AG04450 (cell line): ENCODE measurements at places on chromosomes 5 and 9. TPM values are rescaled to one million over a fixed set of nuclear protein-coding genes. Genes with fewer than 3 reads are reported as not detected.

DNA sequence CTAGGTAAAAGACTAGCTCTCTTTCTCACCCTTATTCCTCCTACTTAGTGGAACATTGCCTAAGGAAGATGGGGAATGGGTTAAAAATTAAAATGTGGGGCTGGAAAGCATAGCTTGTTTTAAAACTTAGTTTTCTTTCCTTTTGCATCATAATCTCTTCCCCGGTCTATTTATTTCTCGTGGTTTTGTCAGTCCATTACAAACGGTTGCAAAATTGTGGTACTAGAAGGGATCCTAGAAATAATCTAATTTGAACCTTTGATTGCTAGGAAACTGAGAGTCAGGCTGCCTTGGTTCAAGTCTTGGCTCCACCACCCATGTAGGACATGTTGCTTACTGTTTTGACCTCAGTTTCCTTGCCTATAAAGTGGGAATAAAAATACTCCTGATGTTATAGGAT lies 1.3 kb downstream of the IL31RA start:
- no peak for DNase-seq

The SPAAR gene
- polyA plus RNA-seq = 0.17 and 0.27 TPM in 2 replicates

DNA sequence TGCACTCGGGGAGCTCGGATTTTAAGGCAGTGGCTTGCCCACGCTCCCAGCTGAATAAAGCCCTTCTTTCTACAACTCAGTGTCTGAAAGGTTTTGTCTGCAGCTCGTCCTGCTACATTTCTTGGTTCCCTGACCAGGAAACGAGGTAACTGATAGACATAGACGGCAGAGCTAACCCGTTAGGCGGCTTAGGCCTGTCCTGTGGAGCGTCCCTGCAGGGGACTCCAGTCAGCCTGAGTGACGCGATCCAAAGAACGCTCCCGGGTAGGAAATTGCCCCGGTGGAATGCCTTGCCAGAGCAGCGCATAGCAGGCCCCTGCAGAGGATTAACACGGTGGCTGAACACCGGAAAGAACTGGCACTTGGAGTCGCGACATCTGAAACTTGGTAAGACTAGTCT lies 1.8 kb upstream of the SELENOP start:
- no peak for DNase-seq

The CATSPER3 gene
- polyA plus RNA-seq = 0.21 and 0.22 TPM in 2 replicates

The STC2 gene
- polyA plus RNA-seq = 159 and 185 TPM in 2 replicates

- no peak for DNase-seq
Measured at GRCh38 chr9:34719021-34719768, 9.3 kb upstream of the CCL21 start.

The FEM1C gene
- 10.7 and 14.1 TPM in 2 replicates for polyA plus RNA-seq

The C1QTNF3 gene
- 0.74 and 1.2 TPM in 2 replicates for polyA plus RNA-seq

DNA sequence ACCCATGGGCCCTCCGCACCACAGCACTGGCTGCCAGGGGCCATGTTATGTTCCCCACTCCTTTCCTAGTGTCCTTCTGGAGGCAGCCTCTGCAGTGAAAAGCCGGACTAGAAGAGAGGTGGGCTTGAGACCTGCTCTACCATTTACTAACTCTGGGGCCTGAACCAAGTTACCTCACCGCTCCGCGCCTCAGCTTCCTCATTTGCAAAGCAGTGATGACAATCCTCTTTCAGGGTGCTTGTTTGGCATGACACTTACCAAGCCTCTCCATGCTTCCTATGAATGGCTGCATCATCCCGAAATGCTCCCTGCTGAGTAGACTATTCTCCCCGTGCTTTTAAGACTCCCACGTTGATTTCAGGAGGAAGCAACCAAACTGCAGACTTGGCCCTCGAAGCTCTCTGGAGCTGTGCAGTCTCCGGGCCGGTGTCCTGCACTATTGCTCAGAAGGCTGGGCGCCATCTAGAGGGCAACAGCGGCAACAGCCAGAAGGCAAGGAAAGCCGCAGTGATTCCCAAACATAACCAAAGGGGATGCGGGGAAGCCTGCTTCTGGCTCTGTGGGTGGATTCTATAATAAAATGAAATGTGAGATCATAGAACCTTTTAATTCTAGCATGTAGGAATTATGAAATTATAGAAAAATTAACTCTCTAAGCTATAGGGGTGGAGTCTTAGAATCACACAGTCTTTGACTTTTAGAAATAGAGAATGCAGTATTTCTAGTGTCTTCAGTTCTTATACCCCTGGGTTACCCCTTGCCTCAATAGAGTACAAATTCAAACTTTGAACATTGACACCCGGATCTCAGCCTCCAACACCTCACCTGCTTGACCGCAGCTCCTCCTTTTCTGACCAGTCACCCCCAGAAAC lies 599.8 kb upstream of the BRINP1 start:
- DNase-seq = no peak

DNA sequence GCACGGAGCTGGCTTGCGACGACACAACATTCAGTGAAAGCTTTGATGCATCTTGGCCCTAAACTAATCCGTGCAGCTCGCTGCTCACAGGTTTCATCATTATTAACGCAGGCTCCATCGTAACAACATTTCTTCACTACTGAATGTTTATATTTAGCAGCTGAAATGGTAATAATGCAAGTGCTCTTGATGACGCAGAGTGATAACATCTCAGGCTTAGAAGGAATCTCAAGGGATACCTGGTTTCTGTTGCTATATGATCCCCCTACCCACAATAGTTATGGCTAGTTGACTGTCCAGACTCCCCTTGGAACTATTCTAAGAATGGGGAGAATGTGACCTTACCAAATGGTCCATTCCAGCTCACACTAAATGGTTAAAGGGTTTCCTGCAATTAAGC lies 36.2 kb downstream of the C5 start:
- no peak for DNase-seq

- no peak for DNase-seq
Measured at GRCh38 chr5:139138809-139139208, 59.4 kb downstream of the SIL1 start.

The FAXDC2 gene
- 21.1 and 22.7 TPM in 2 replicates for polyA plus RNA-seq
